Endodermal cell (in vitro differentiated cells): ENCODE measurements at places on chromosomes 12 and 14.

DNA sequence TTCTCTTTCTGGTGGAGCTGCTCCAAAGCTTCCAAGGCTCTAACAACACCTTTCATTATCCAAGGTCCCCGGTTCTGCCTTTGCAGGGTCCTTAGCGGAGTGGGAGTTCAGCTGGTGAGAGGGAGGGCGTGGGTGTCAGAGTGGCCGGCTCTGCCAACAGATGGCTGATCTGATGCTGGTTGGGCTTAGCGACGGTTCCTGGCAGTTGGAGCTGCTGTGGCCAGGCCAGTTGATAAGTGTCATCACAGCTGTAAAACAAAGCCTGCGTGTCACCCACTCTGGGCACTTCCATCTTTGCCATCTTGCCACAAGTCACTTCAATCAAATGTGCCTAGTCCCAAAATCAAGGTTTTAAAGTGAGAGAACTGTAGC, 36.3 kb downstream of the RIN3 start:
- no peak for DNase-seq
- H3K4me3 ChIP-seq, result no peak overlapping the region
- no peaks in the 10 kb centered on the region for H3K27me3 ChIP-seq
- no peaks in the 10 kb centered on the region for H3K4me1 ChIP-seq

DNA sequence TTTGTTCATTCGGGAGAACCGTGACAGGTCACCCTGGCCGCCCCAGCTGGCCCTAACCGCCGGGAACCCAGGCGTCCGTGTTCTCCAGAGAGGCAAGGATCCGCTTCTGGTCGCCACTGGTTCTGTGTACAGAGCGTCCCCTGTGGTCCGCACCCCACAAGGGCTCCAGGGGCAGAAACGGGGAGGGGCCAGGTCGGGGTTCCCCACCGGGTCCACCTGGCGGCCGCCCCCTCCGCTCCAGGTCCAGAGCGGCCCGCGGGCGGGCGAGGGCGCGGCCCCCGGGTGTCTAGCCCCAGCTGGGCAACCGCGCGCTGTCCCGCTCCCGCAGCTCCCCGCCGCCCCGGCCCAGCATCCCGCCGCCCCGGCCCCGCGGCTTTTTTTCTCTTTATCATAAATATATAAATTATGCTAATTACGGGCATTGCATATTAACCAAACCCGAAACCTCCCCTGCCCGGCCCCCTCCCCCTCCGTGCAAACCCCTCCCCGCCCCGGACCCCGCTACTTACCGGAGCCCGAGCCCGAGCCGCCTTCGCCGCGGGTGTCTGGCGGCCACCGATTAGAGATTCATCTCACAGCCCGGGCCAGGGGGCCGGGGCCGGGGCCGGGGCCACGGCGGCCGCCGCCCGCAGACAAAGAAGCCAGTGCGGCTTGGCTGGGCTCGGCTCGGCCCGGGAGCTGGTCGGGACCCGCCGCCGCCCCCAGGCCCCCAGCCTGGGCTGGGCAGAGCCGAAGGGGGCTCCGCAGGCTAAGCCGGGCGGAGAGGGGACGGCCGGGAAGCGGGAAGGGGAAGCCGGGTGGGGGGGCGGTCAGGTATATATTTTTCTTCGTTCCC, 512 bp downstream of the POU6F1 start:
- peaks cover 4% of the 10 kb centered on the region for H3K4me1 ChIP-seq
- H3K27me3 ChIP-seq, result no peaks in the 10 kb centered on the region
- DNase-seq, result peak; percentile 89
- peak overlapping the region; percentile 84 for H3K4me3 ChIP-seq

- DNase-seq, result peak; percentile 96
- H3K27ac ChIP-seq, result no peak overlapping the region
- H3K27me3 ChIP-seq, result no peaks in the 10 kb centered on the region
- H3K4me3 ChIP-seq, result peak overlapping the region; percentile 56
- H3K4me1 ChIP-seq, result peaks cover 7% of the 10 kb centered on the region
These were observed 27.4 kb upstream of the METAP2 start for GRCh38 chr12:95446506-95446900.

DNA sequence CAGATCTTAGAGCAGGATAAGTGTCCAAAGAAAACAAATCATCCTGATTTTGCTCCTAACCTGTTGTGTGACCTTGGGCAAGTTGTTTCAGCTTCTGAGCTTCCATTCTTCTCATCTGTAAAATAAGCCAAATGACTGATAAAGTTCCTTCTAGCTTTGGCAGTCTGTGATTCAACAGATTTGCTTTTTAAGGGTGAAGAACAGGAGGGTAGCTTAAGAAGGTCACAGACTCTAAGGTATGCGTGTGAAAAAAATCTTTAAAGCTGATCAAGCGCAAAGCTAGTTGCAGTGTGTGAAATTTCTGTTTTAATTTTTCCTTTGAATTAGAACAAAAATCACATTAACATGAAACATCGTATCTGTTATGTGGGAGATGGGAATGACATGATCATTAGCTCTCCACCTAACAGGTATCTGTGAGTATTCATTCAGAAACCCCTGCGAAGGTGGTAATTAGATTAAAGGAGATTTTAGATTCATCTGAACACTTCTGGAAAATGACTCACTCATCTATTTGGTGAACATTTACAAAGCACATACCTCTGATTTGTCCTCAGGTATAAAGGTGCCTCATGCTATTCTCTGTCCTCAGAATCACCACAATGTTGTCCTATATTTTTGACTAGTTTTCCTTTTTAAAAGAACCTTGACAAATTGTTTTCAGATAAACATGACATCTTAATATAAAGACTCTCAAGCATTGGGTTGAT, 131.9 kb upstream of the CPM start:
- no peak for DNase-seq
- H3K27me3 ChIP-seq, result no peaks in the 10 kb centered on the region
- H3K4me3 ChIP-seq, result peak overlapping the region; percentile 23
- no peak overlapping the region for H3K27ac ChIP-seq

DNA sequence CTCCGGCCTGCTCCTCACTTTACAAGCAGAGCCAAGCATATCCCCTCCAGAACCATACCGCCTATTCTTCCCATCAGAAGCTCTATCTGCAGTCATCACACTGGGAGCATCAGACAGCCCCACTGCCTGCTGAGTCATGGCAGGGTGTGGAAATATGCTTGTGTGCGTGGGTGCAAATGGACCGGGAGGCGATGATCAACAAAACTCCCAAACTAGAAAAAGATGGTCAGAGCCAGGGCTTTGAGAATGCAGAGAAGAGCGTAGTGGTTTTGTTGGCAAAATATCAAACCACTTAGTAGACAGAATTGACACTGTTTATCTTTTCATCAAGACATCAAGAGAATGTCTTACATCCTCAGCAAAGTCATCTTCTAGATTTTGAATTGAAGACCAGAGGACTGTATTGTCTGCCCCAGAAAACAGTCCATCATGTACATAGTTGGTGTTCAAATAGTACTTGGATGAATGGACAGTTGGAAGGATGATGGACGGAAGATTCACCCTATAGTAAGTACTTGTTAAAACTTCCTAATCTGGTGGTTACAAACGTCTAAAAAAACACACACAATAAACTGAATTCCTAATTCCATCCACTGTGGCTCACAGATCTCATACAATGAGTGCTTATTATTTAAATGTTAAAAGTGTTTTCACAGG, 54.9 kb downstream of the VWF start:
- no peaks in the 10 kb centered on the region for H3K27me3 ChIP-seq
- no peak for DNase-seq
- no peak overlapping the region for H3K4me3 ChIP-seq
- no peaks in the 10 kb centered on the region for H3K4me1 ChIP-seq
- peaks cover 48% of the 10 kb centered on the region for H3K36me3 ChIP-seq

DNA sequence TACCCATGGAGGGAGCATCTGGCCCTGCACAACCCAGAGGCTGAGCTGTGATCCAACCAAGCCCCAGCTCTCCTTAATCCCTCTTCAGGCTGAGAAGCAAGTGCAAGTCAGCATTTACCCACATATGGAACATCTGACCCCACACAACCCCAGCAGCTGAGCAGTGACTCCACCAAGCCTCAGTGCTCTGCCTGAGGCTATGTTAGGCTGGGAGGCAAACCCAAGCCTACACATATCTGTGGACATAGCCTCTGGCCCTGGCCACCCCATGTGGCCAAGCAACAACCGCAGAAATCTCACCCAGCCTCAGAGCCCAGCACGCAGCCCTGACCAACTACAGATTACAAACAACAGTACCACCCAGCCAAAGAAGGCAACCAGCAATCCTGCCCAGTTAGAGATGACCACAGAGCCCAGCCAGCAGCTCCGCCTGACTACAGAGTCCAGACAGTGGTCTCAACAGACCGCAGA, 142.8 kb downstream of the NUAK1 start:
- no peaks in the 10 kb centered on the region for H3K36me3 ChIP-seq
- no peak overlapping the region for H3K27ac ChIP-seq
- no peak overlapping the region for H3K4me3 ChIP-seq
- H3K4me1 ChIP-seq, result peaks cover 12% of the 10 kb centered on the region
- DNase-seq, result no peak

- DNase-seq, result no peak
- no peaks in the 10 kb centered on the region for H3K4me1 ChIP-seq
- no peaks in the 10 kb centered on the region for H3K27me3 ChIP-seq
- no peak overlapping the region for H3K27ac ChIP-seq
- H3K4me3 ChIP-seq, result no peak overlapping the region
These were observed 64.3 kb downstream of the SLC16A7 start for GRCh38 chr12:59660148-59660547.

DNA sequence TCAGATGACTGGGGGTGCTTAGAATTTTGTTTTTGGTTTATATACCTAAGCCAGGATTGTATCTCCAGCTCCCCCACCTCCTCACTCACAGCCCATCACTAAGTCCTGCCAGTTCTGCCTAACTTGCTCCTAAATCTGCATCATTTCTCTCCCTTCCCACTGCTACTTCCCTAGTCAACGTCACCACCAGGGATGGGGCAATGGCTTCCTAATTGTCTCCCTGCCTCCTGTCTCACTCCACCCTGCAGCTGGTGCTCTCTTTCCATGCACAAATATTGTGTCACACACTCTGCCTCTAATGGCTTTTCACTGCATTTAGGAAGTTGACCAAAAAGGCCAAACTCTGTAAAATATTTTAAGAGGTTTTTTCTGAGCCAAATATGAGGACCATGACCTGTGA, 11.5 kb downstream of the OAS2 start:
- no peaks in the 10 kb centered on the region for H3K36me3 ChIP-seq
- H3K4me1 ChIP-seq, result no peaks in the 10 kb centered on the region
- no peak for DNase-seq
- no peak overlapping the region for H3K27ac ChIP-seq
- H3K4me3 ChIP-seq, result peak overlapping the region; percentile 12

DNA sequence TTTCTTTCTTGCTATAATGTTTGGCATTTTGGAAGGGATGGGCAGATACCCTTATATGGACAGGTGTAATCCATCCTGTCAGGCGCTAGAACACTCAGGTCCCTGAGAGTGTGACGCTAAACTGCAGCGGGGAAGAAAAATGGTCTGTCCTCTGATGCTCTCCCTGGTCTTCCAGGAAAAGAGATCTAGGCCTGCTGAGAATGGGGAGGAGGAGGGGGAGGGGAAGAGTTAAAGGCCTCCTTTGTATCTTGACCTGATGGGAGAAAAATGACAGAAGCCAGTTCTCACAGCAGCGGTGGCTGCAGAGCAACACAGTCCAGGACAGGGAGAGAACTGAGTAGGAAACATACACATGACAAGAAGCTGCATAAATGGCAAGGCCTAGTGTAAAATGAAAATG, 61.1 kb downstream of the RPS6KA5 start:
- peak; percentile 48 for DNase-seq
- no peaks in the 10 kb centered on the region for H3K4me1 ChIP-seq
- no peak overlapping the region for H3K4me3 ChIP-seq
- H3K27ac ChIP-seq, result no peak overlapping the region
- H3K36me3 ChIP-seq, result no peaks in the 10 kb centered on the region
- no peaks in the 10 kb centered on the region for H3K27me3 ChIP-seq

DNA sequence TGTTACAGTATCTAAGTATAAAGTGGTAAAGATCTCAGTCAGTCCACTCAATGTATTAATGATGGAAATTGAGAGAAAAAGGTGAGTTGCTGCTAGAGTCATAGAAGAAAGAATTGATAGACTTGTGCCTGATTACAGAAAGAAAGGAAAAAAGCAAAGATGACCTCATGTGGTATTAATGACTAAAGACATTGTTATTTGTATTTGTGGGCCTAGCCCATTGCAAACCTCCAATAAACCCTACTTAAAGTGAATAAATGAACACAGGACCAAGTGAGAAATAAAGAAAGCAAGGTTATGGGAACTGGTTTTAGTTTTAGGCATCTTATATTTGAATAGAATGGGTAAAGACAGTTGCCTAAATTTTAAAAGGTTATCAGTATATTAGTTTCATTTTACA, 105.5 kb downstream of the SYT1 start:
- H3K4me1 ChIP-seq, result no peaks in the 10 kb centered on the region
- H3K27ac ChIP-seq, result no peak overlapping the region
- no peaks in the 10 kb centered on the region for H3K36me3 ChIP-seq
- DNase-seq, result no peak
- H3K4me3 ChIP-seq, result no peak overlapping the region

DNA sequence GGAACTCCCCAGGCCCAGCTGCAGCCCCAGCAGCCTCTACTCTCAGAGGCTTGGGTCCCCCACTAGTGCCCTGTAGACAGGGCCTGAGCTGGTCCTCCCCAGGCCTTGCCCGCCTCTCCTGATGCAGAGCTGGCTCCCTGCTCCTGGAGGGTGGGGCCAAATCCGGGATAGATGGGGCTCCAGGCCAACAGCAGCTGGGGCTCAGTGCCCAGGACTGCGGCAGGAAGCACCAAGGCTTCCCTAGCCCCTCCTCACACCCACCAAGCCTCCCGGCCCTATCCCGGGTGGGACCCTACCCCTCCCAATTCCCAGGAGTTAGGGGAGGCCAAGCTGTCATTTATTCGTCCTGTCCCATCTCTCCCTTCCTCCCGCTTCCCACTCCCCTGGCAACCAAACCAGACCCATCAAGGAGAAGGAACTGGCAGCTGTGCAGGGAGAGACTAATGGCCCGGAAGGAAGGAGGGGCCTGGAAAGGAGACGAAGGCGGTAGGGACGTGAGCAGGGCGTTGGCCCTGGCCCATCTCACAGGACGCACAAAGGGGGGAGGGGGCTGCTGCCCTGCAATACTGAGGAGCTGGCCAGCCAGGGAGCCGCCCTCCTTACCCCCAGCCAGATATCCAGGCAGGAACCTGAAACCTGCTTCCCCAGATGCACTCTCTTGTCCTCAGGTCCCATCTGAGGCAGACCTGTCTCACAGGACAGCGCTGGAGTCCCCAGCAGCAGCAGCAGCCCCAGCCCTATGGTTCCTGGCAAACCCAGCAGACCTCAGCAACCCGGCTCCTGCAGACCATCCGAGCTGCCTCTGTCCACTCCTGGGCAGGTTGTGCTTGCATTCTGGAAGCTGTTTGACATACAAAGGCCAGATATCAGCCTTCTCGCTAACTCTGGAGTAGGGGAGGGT, 1.6 kb upstream of the PRPH start:
- no peaks in the 10 kb centered on the region for H3K4me1 ChIP-seq
- no peaks in the 10 kb centered on the region for H3K36me3 ChIP-seq
- DNase-seq, result peak; percentile 81
- H3K27ac ChIP-seq, result no peak overlapping the region

DNA sequence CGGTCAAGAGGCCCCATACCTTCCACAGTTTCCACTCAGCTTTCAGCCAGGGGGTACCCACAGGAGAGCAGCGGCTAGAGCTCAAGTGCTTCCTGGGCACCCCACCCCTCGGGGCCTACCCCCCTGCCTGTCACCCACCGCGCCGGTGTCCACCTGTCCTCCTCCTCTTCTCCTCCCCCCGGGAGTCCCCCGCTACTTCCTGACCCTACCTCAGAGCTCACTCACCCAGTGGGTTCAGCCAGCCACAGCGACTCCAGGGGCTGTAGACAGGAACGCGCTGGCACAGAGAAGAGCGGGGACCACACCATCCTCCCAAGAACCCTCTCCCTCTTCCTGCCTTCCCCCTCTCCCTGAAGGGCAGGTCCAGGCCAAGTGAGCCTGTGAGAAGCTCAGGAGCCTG, 123.0 kb downstream of the ESRRB start:
- H3K36me3 ChIP-seq, result no peaks in the 10 kb centered on the region
- peaks cover 5% of the 10 kb centered on the region for H3K4me1 ChIP-seq
- H3K4me3 ChIP-seq, result no peak overlapping the region
- no peak overlapping the region for H3K27ac ChIP-seq
- no peak for DNase-seq
